Pons (tissue), 1 donor: ENCODE measurements at places on chromosomes 6 and 20.

- no peak for DNase-seq
These were observed 187.4 kb upstream of the SNX9 start for GRCh38 chr6:157635388-157636244.

DNA sequence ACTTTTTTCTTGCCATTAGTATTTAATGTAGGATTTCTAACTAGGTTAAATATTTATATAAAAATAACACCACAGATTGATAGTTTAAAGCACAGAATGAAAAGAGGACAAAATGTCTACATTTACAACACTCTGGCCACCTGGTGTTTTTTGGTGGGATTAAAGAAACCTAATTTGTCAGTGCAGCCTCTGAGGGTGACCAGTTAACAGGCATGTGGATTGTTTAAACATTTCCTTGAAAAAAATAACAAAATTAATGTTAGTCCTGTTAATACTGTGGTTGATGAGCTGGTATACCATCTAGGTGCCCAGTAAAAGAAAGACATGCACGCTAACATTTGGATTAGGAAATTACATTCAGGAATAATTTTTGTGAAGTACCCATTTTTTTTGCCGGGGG lies 8.8 kb downstream of the SLC9A8 start:
- DNase-seq = no peak

GRCh38 chr6:18978337-18979128 lies 591.4 kb downstream of the RNF144B start:
- DNase-seq = no peak

DNA sequence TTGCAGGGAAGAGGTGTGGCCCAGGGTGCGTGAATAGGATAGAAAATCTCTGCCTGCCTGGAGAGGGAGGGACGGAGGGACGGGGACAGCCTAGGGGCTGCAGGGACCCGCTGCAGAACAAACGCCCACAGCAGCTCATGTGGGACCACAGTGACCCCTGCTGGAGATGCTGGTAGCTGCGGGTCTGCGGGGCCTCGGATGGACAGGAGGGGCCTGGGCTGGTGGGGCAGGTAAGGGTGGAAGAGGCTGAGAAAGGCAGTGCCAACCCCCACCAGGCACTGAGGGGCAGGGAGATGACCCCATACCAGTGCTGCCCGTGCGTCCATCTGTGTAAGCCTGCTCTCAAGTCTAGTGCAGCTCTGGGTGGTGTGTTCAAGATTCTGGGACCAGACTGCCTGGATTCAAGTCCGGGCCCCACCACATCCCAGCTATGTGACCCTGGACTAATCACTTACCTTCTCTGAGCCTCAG lies 39.4 kb downstream of the KIAA1755 start:
- DNase-seq = no peak

GRCh38 chr6:142361779-142362750 lies 60.3 kb downstream of the ADGRG6 start:
- DNase-seq = no peak

- peak; percentile 88 for DNase-seq
These were observed 95.3 kb downstream of the FOXO3 start for GRCh38 chr6:108655806-108656651.

GRCh38 chr20:63177134-63177784 lies 38.7 kb downstream of the YTHDF1 start:
- DNase-seq = no peak

DNA sequence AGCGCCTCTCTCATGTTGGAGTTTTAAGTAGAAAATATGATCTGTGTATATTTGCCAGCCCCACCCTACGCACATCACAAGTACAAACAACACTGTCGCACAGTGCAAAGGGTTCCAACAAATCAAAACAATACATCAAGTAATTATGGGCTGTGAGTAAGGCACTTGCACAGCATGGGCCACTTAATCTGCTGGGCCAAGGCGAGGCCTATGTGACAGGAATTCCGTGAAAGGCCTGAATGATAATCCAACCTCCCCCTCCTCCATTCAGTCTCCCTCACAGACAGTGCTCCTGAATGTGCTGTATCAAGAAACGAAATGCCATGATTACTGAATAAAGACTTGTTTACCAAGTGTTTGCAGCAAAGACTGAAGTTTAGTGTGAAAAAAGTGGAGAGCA lies 130.1 kb upstream of the SLC2A12 start:
- peak; percentile 43 for DNase-seq

DNA sequence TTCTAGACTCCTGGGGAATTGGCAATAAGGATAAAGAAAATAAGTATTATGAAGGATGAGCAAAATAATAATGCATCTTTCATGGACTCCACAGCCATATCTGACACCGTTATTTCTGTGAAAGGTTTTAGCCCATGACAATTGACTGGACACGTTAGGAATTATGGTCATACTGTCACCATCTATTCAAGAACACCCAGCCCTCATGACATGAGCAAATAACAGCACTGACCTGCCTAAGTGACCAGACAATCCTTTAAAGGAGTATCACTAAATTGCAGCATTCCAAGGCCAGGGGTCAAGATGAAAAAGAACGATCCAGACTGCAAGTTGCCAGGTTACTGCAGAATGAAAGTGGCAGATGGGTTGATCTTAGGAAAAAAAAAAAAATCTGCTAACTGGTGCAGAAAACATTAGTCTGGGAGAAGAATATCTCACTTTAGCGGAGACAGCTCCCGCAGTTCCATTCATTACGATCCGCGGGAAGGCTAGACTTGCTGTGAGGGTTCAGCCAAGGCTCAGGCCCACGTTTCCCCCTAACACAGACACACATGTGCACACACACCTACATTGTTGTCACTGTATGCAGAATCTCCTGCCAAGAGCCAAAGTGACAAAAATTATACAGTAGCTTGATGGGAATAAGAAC lies 237.7 kb upstream of the AGPAT4 start:
- DNase-seq = no peak

DNA sequence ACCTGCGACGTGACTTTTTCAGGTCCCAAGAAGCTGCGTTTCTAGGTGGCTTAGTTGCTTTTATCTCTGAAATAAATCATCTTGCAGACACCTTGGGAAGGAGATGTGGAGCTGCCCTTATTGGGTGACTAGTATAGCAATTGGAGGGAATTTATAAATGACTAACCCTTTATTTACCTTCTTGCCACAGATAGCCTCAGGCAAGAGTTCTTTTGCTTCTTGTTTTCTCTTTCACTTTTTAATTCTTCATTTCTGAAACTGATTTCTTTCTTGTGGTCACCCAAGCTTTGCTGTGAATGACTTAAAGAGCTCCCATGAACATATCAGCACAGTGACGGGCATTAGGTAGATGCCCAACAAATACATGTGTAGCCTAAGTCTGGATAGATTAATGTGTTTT lies 3.0 kb downstream of the ADGRF4 start:
- DNase-seq = no peak

DNA sequence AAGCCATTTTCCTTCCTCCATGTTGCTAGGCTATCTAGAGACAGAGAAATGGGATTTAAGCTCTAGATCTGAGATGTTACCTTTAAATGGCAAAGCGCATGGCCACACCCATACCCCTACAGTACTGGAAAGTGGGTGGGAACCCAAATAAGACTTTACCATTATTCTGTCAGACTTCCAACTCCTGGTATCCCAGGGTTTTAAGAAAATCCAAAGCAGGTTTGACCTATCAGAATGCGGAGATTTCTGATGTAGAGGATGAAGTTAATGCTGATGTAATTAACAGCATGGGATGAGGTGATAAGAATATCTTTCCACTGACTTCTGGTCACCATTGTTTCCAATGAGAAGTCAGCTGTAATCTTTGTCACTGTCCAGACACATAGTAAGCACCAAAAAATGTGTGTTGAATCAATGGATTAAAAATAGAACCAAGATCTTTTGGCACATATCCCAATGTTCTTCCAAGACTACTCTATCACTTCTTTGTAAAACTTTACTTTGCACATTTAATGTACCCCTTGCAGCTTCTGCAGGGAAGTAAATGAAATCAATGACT lies 140.8 kb upstream of the INSM1 start:
- DNase-seq = no peak

DNA sequence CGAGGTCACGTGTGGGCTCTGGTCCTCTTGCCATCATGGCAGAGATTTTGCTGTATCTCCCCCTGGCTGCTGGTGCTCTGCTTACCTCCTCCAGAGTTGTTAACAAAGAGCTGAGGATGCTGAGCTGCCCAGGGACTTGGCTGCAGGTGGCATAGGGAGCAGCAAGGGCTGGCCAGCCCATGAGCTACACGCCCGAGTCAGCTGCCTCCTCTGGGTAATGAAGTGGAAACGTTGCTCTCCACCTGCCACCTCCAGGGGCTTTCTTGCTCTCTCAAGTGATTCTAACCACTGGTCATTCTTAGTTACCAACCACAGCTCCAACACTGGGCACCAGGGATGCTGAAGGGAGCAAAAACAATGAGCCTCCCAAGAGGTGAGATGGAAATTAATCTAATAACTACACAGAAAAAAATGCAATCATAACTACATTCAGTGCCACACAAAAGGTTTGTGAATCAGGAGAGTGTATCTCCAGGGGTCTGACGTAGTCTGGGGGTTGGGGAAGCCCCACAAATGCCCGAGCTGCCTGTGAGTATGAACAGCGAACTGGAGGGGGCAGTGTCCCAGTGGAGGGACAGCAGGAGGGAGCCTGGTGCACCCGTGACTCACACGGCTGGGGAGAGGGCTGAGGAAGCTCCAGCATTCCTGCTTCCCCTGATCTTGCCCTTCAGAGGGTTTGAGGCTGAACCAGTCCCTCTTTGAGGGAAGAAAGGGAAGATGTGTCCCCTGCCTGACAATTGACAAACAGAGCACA lies 78.7 kb downstream of the CDH26 start:
- no peak for DNase-seq

- peak; percentile 62 for DNase-seq
These were observed 47.5 kb downstream of the DSTN start for GRCh38 chr20:17617212-17617867.

GRCh38 chr6:38503960-38504682 lies 135.6 kb downstream of the BTBD9 start:
- no peak for DNase-seq

- no peak for DNase-seq
These were observed 11.6 kb downstream of the TNFAIP3 start for GRCh38 chr6:137878486-137879285.

GRCh38 chr6:143014764-143015163 lies 45.9 kb upstream of the AIG1 start:
- DNase-seq = no peak

DNA sequence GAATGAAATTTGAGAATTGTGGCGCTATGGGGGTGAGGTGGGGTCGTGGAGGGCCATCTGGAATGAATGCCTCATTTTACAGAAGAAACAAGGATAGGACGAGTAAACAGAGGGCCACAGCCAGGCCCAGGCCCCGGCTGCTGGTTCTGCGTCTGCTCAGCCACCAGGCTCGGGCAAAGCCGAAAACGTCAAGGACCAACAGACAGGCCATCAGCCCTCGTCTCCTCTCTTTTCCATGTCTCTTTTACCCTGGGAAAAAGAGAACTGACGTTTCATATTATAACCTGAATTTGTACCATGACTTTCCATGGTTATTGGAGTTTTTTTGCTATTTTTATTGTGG lies 212.4 kb upstream of the ARID1B start:
- DNase-seq = no peak

DNA sequence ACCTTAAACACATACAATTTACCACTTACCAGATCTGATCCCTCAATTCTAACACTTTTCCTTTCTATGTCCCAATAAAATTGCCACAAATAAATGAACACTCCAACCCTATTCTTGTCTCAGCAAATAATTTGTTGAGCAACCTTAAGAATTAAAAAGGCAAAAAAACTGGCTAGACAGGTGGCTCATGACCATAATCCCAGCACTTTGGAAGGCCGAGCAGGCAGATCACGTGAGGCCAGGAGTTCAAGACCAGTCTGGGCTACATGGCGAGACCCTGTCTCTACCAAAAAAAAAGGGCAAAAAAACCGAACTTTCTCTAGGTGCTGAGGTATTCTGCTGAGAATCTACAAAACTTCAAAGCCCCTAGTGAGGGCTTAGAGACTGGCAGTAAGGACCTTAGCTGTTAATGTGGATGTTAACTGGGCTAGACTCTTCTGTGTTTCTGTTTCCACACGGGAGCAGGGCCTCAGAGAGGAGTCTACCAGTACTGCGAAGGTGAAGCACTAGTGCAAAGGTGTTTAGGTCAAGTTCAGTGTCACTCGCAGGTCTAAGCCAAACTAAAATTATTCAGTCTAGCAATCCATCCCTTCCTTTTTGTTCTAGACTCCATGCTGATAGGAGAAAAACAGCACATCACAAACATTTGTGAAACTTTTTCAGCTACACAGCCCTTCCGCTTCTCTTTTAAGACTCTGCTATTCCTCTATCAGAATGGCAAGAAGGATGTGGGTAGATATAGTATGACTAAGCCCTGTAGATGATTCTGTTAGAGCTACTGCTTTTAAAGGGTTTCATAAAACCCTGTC lies 2.6 kb downstream of the FASTKD5 start:
- DNase-seq = no peak

GRCh38 chr20:4885877-4886276 lies 115.4 kb downstream of the SLC23A2 start:
- DNase-seq = no peak

DNA sequence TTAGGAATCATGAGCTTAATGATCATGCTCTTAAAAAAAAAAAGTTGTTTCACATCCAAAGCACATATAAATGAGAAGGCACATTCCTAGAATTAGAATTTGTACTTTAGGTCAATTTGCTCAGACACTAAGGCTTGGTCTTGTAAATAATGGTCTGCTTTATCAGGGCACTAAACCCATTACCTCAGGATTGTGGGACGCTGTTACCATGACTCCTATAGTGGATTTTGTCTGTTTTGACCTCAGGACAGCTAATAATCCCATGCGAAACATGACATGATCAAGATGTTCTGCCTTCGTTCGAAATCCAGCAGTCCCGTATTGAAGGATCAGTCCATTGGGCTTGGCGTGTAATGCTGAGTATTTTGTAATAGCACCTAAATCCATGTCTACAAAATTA lies 2.4 kb downstream of the PGM3 start:
- no peak for DNase-seq

DNA sequence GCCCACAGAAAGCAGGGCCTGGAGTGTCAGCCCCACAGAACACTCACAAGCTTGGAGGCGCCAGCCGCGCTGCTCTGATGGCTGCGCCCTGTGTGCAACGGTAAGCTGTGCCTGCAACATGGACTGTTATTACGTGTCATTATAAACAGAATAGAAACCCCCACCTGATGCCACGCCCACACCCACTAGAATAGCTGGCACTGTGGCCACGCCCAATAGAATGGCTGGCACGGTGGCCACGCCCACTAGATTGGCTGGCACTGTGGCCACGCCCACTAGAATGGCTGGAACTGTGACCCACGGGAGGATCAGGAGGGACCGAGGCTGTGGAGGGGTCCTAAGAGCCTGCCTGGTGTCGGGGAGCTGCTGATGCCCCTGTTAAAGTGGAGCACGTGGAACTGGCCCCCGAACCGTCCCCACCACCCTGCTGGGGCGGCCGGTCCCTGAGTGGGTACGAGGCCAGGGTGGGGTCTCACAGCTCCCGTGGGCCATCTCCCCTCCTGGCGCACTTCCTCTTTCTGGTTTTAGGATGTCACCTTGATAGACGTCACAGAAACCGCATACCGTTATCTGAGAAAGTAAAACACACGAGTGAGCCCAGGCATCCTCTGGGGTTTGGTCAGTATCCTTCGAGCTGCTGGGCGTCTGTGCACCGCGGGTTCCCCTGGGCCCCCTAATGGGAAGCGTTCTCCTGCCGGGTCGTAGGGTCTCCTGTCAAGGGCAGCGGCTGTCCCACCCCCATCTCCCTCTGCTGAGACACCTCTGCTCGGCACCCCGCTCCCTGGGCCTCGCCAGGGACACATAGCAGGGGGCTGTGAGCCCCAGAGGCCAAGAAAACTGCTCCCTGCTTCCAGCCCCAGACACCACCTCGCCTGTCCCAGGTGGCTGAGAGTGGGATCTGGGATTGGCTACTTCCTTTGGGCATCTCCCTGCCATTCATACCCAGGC lies 25.4 kb downstream of the SLC17A9 start:
- no peak for DNase-seq

- no peak for DNase-seq
These were observed 18.1 kb downstream of the VNN1 start for GRCh38 chr6:132695773-132696172.
